ENCODE measurements at places on chromosomes 3 and 15. TPM values are rescaled to one million over a fixed set of nuclear protein-coding genes. Genes with fewer than 3 reads are reported as not detected.

ADAMTS17 gene
- 4.4 TPM for total RNA-seq

GRCh38 chr3:196867507-196868296 lies at the start of gene SENP5:
Gene SENP5 (plus strand): TSS chr3:196867920. CDS start chr3:196885182, 17,262 bp downstream.
- peak; percentile 83 for DNase-seq
- peak within 1 kb of the TSS; percentile 93 for H3K27ac ChIP-seq
- H3K4me1 ChIP-seq = peaks cover 31% of the 10 kb centered on the region
- peak within 1 kb of the TSS; percentile 100 for H3K4me3 ChIP-seq

TRIM42 gene
- not detected for total RNA-seq

DNA sequence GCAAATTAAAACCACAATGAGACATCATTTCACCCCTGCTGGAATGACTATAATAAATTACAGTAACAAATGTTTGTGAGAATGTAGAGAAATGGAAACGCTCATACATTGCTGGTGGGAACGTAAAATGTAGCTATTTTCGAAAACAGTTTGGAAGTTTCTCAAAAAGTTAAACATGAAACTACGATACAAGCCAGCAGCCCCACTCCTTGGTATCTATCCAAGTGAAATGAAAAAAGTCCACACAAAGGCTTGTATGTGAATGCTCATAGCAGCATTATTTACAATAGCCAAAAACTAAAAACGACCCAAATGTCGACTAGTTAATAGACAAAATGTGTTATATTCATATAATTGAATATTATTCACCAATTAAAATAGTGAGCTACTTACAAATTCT lies 22.9 kb upstream of the CFAP20DC start:
- no peaks in the 10 kb centered on the region for H3K36me3 ChIP-seq
- H3K4me1 ChIP-seq = no peaks in the 10 kb centered on the region
- H3K4me3 ChIP-seq = no peak overlapping the region
- no peak for DNase-seq
- H3K27me3 ChIP-seq = no peaks in the 10 kb centered on the region

- no peaks in the 10 kb centered on the region for H3K36me3 ChIP-seq
- H3K27ac ChIP-seq = no peak overlapping the region
- H3K27me3 ChIP-seq = no peaks in the 10 kb centered on the region
- peaks cover 8% of the 10 kb centered on the region for H3K4me1 ChIP-seq
- no peak overlapping the region for H3K4me3 ChIP-seq
- DNase-seq = no peak
Measured at GRCh38 chr15:77604973-77605372, 27.7 kb downstream of the LINGO1 start.

- no peaks in the 10 kb centered on the region for H3K4me1 ChIP-seq
- H3K27me3 ChIP-seq = no peaks in the 10 kb centered on the region
- H3K4me3 ChIP-seq = no peak overlapping the region
- H3K27ac ChIP-seq = no peak overlapping the region
- H3K36me3 ChIP-seq = no peaks in the 10 kb centered on the region
Measured at GRCh38 chr15:43249699-43250203, 17.0 kb downstream of the TGM5 start.

SEMA3F gene
- total RNA-seq = 18.7 TPM

DNA sequence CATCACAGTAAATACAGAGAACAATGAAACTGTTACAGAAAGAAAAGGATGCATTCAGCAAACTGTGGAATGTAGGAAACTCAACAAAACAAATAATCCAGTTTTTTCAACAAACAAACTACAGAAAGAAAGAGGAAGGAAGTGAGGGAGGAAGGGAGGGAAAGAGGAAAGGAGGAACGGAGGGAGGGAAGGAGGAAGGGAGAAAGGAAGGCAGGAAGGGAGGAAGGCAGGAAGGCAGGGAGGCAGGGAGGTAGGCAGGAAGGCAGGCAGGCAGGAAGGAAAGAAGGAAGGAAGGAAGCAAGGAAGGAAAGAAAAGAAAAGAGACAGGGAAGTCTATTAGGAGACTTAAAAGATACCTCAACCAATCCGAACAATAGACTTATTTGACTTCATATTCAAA lies 135.7 kb downstream of the EFHB start:
- DNase-seq = no peak
- H3K27ac ChIP-seq = no peak overlapping the region
- no peaks in the 10 kb centered on the region for H3K36me3 ChIP-seq

DNA sequence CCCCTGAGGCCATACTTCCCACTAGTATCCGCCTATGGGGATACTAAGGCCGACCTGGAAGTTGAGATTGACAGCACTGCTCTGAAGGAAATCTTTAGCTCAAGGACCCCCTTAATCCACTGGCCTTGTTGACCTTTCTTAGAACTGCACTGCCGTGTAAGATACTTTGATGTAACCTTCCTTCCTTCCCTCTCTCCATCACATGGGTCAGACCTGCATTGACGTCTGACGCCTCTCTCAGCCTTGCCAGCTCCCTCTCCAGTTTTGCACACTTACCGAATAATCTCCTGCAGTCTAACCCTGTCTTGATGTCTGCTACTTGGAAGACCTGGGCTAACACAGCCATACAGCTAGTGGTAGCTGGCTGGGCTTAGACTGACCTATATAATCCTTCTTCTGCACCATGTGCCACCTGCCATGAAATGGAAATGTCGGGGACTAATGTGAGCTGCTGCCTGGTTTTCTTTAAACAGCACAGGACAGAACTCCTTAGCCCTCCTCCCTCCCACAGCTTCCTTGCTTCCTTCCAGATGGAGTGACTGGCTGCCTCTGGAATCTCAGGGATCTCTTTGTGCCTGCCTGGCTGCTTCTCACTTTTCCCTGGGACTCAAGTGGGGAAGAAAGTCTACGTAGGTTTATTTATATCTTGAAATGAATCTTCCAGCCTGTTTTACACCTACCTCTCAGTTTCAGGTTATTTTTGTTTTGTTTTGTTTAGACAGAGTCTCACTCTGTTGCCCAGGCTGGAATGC lies 39.2 kb upstream of the HERC1 start:
- no peaks in the 10 kb centered on the region for H3K36me3 ChIP-seq
- H3K27ac ChIP-seq = no peak overlapping the region
- H3K4me3 ChIP-seq = no peak overlapping the region

EEF1AKMT4 gene
- 2.1 TPM for total RNA-seq

TOPAZ1 gene
- not detected for total RNA-seq

DNA sequence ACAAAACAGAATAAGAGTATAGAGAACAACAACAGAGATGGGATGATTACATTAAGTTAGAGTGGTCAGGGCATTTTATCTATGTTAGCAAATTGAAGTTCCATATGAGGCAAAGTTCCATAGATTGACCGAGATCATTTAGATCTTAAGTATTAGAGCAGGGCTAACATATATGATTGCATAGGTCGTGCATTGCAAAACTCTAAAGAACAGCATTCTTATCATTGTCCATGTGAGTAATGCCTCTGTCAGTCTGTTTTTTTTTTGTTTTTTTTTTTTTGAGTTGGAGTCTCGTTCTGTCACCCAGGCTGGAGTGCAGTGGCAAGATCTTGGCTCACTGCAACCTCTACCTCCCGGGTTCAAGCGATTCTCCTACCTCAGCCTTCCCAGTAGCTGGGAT lies 341.7 kb upstream of the KCNH8 start:
- DNase-seq = no peak
- no peak overlapping the region for H3K27ac ChIP-seq
- no peak overlapping the region for H3K4me3 ChIP-seq
- no peaks in the 10 kb centered on the region for H3K27me3 ChIP-seq
- H3K36me3 ChIP-seq = no peaks in the 10 kb centered on the region
- H3K4me1 ChIP-seq = no peaks in the 10 kb centered on the region

DNA sequence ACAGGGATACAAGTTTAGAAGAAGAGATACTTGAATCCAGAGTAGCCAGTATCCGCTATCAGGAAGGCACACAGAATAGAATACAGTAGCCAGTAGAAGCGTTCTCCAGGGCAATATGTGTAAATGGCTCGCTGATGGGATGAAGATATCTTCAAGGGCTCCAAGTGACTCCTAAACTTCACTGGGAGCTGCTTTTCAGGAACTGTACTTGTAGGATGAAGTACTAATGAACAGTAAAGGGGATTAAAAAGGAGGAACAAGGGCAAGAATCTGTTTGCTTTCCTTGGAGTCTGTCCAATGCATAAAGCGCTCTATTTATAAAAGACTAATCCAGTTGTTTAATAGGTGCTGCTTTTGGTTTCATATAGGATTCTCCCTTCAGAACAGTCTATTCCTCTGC lies 78.4 kb downstream of the THRB start:
- no peak overlapping the region for H3K4me3 ChIP-seq
- H3K27me3 ChIP-seq = no peaks in the 10 kb centered on the region
- DNase-seq = no peak
- H3K27ac ChIP-seq = no peak overlapping the region
- H3K36me3 ChIP-seq = no peaks in the 10 kb centered on the region
- H3K4me1 ChIP-seq = no peaks in the 10 kb centered on the region

PCOLCE2 gene
- 148 TPM for total RNA-seq

ZNF385D gene
- 0.59 TPM for total RNA-seq

UROC1 gene
- not detected for total RNA-seq

DNA sequence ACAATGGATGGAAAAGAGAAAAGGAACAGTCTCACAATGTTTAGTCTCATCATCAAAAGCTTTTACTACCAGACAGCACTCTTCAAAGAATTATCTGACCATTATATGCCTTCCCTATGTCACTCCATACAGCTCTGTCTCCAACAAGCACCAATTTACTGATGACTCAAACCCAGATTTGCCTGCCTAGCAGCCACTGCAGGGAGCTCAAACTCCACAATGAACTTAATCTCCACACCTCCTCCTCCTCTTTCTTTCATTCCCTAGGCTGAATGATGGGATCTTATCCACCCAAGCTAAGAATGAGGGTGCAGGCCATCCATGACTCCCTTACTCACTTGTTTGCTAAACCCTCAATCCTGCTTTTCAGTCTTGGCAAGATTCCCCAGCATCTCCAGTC lies 45.5 kb downstream of the NBEAL2 start:
- H3K36me3 ChIP-seq = peaks cover 4% of the 10 kb centered on the region
- no peak for DNase-seq
- no peaks in the 10 kb centered on the region for H3K4me1 ChIP-seq
- H3K27me3 ChIP-seq = no peaks in the 10 kb centered on the region

- H3K36me3 ChIP-seq = no peaks in the 10 kb centered on the region
- H3K4me1 ChIP-seq = no peaks in the 10 kb centered on the region
Measured at GRCh38 chr3:114216186-114216970, 21.0 kb downstream of the ZNF80 start.

GRCh38 chr3:23819599-23820360 lies 14.0 kb downstream of the UBE2E1 start:
- no peak overlapping the region for H3K27ac ChIP-seq
- no peaks in the 10 kb centered on the region for H3K27me3 ChIP-seq
- H3K36me3 ChIP-seq = no peaks in the 10 kb centered on the region
- no peak for DNase-seq
- H3K4me1 ChIP-seq = no peaks in the 10 kb centered on the region

DNA sequence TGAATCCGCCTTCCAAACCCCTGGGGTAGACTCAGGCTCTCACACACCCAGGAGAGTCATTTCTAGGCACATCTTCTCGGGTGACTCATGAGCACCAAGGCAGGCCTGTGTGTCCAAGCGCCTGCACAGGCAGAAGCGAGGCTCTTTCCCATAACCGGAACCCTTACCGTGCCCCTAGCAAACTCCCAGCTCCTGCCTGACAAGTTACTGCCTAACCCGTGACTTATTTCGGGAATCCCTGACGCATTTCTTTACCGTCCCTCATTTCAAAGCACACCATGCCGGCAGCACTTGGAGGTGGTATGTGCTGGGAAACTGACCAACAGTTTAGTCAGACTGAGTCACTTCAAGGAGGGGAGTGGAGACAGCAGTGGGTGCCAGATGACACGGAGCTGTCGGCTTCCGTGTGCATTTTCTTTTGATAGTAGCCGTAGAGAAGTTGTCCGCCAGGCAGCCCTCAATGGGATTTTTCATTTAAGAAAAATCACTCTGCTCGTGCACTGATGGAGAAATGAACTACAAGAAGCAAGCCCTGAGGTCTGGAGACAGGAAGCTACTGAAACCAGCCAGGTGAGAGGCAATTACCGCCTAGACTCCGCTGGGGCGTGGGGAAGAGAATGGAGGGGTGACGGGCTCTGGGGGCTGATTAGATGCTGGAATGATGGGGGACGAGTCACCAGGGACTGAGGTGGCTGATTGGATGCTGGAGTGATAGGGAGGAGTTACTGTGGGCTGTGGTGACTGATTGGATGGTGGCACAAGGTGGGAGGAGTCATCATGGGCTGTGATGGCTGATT lies 17.3 kb upstream of the HRH1 start:
- DNase-seq = peak; percentile 87
- H3K4me1 ChIP-seq = peaks cover 16% of the 10 kb centered on the region
- no peaks in the 10 kb centered on the region for H3K27me3 ChIP-seq
- peak overlapping the region; percentile 59 for H3K27ac ChIP-seq
- no peaks in the 10 kb centered on the region for H3K36me3 ChIP-seq

DNA sequence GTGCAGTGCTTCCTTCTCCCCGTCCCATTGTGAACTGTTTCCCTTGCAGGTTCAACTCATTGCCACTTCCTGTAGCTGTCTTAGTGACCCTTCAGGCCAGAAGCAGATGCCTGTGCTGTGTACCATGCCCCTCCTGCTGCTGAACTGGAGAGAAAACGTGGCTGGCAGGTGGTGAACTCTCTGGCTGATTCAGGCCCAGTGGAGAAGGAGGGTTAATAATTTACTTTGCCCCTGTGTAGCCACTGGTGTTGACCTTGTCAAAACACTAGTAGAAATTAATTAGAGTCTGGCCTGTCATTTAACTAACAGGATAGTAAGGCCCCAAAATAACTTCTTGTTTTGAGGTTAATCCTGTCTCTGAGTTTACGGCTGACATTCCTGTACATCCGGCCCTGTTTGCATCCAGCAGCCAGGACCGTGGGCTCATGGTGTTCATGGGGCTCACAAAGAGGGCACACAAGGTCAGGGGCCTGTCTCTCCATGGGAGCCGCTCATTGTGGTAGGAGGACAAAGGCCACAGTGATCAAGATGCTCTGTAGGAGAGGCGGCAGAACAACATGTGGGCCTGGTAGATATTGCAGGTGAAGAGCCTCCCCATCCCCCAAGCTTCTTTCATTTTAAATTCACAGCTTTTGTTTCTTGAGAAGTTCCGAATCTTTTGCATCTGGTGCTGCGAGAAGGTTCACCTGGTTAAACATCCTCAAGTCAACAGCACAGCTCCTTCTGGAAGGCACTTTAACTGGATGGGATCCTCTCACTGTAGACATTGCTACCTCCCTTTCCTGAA lies 101.6 kb downstream of the CGNL1 start:
- H3K4me3 ChIP-seq = no peak overlapping the region
- no peaks in the 10 kb centered on the region for H3K36me3 ChIP-seq
- no peaks in the 10 kb centered on the region for H3K4me1 ChIP-seq
- H3K27ac ChIP-seq = no peak overlapping the region

- no peak for DNase-seq
- H3K4me1 ChIP-seq = no peaks in the 10 kb centered on the region
- H3K27ac ChIP-seq = no peak overlapping the region
- H3K27me3 ChIP-seq = no peaks in the 10 kb centered on the region
- no peak overlapping the region for H3K4me3 ChIP-seq
Measured at GRCh38 chr3:36693670-36694069, 70.7 kb downstream of the DCLK3 start.
